ENCODE measurements at places on chromosomes 6 and 20. TPM values are rescaled to one million over a fixed set of nuclear protein-coding genes. Genes with fewer than 3 reads are reported as not detected.

ZSCAN23 gene
- total RNA-seq = 0.98 TPM

SLC2A10 gene
- 21.6 TPM for total RNA-seq

CD93 gene
- total RNA-seq = 45.4 TPM

MATN4 gene
- not detected for total RNA-seq

TRIM40 gene
- not detected for total RNA-seq

SMPD2 gene
- total RNA-seq = 21.4 TPM

FAM83D gene
- total RNA-seq = 20.4 TPM

MDC1 gene
- total RNA-seq = 12.3 TPM

EEF1E1 gene
- 53.0 TPM for total RNA-seq

LHFPL5 gene
- not detected for total RNA-seq

RBPJL gene
- not detected for total RNA-seq

GNAS-AS1 gene
- total RNA-seq = not detected

SPDEF gene
- total RNA-seq = not detected

ZBTB24 gene
- 6.6 TPM for total RNA-seq

ARHGAP18 gene
- 7.6 TPM for total RNA-seq

ESR1 gene
- total RNA-seq = 50.3 TPM

SLC17A4 gene
- total RNA-seq = not detected

HECA gene
- total RNA-seq = 35.8 TPM

HLA-E gene
- 618 TPM for total RNA-seq

FAM8A1 gene
- 28.7 TPM for total RNA-seq
